ENCODE measurements at places on chromosomes 2 and 18.

DNA sequence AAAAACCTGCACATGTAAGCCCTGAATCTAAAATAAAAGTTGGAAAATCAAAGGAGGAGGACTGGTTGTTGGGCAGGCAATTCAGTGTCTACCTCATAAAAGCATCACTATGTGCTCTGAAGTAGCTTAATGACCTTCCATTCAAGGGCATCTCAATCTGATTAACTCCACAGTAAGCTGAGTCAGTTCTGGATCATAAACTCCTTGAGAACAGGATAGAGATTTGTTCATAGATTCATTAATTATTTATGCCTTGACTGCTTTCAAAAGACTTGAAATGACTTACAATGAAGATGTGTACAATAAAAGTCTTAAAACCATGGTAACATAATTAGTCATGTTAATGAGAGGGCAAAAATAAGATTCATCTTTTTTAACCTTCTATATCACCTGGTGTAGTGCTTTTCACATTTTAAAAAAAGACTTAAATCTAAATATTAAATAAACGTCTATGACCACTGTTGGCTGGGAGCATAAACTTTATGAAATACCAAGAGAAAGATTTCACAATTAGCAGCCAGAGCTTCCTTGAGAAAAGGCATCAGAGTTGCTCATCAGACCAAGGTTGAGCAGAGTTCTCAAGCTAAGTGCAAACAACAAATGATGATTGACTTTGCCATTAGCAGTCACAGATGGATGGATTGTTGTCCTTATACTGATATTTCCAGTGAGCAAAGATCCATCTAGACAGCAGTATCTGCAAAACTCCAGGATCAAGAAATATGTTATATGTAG is 237.3 kb upstream of the THUMPD2 start:
- DNase-seq: peak; percentile 52

DNA sequence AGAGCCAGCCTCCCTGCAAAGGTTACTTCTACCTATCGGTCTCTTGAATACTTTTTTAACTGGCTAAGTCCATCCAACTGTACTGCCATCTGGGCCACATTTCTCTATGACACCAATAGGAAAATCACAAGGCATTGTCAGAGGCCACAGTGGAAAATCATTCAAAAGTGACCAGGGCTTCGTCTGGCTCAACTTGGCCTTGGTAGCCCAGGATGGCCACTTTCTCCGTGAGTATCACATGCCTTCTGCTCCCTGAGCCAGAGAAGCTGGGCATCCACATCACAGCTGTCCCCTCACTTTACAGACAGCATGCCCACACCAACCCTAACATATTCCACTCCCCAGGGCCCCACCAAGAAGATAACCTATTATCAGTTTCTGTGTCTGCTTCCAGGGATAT is 5.8 kb downstream of the CIB4 start:
- no peak for DNase-seq

GRCh38 chr18:57389271-57389670 is 36.9 kb downstream of the ST8SIA3 start:
- DNase-seq: no peak

- peak; percentile 5 for DNase-seq
Measured at GRCh38 chr2:159462201-159462785, 154.1 kb downstream of the BAZ2B start.

DNA sequence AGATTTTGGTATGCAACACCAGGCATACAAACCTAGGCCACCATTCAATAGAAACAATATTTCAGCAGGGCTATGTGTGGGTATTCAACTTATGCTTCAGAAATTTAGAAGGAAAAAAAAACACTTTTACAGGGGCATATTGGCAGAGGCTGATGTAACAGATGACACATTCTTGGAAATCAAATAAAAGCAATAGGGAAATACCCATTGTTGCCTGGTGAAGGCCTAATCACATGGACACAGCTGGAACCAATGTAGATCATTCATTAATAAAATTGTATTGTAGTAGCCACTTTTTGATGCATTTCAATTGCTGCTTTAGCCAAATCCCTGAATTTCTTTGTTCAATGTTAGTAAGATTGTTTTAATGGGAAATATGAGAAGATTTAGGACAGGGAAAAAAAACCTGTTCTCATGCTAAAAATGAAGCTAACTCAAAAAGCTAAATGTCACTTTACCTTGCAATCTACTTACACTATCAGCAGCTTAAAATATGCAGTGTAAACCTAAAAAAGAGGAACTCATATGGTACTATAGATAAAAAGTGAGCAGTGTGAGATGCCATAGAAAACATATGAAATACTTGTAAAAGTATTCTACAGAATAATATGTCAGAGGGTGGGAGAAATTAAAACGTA is 289.4 kb downstream of the ZEB2 start:
- DNase-seq: peak; percentile 79

DNA sequence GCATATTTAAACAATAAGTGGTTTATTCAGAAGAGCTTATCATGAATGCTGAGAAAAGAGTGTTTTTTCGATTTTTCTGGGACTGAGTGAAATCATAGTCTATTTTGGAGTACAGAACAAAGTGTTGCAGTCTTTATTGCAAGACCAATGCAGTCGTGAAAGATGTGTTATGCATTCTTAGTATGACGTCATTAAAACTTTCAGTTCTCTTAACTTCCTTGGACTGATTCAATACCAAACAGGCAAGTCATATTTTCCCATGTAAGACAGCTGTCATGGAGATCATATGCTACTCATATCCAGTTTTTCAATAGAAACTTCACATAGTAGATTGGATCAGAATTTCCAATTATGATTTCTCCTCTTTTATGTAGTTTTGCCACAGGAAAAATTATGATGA is 92.6 kb downstream of the RIT2 start:
- no peak for DNase-seq

DNA sequence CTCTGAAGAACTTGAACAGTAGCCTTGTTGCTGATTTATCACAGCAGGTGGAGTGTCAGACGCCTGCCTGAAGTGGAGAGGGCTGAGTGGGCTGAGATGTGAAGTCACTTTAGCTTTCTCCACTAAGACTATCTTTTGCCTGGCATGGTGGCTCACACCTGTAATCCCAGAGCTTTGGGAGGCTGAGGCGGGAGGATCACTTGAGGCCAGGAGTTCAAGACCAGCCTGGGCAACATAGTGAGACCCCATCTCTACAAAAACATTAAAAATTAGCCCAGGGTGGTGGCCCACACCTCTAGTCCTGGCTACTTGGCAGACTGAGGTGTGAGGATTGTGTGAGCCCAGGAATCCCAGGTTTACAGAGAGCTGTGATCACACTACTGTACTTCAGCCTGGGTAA is 60.6 kb upstream of the TTC39C start:
- no peak for DNase-seq

- DNase-seq: peak; percentile 7
Measured at GRCh38 chr2:205609113-205609512, 73.2 kb upstream of the NRP2 start.

DNA sequence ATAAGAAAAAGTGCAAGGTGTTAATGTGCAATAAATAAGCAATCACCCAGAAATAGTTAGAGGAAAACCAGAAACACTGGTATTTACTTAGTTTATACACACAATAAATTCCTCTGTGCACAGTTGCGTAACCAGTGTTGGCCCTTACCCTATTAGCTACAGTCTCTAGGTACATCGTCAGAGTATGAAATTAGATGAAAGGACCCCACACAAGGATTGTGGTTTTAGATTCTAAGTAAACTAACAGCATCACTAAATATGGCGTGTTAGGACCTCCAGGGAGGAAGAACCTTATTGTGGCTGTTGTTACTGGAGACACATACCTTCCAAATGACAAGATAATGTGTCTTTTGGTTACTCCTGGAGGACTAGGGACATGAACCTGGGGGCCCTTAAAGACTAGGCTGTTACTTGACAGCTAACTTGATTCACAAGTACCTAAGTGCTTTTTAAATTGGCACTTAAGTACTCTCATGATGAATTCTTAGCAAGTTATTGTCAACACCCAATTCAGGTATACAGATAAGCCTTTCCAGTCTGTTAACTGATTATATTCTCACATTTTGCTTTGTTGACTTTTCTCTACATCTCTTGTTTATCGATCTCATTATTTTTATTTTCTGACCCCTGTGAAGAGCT is 115.3 kb downstream of the FEZ2 start:
- DNase-seq: no peak

DNA sequence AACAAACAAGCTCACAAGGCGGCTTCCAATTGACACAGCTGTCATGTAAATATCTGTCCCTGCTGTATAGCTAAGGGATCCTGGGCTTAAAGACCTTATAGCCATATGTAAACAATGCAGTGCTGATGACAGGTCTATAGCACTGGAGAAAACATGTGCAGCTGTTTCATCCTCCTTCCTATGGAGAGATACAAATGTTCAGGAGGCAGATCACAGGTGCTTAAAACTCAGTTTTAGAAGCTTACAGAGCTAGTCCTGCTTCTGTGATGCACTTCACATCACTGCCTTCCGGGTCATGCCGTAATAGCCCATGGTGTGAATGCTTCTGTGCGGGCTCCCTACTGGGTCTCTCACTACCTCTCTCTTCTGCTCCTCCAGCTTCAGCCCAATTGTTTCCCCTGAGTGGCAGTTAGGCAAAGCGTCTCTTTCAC is 262.4 kb upstream of the CHST9 start:
- no peak for DNase-seq

Data from foreskin fibroblast (primary cell).